ENCODE measurements at places on chromosomes 2 and 18.
A peak's percentile ranks its signal among the peaks of the same experiment; 100 is the strongest.

- no peak for DNase-seq
Measured at GRCh38 chr2:142724713-142725349, 152.6 kb upstream of the KYNU start.

DNA sequence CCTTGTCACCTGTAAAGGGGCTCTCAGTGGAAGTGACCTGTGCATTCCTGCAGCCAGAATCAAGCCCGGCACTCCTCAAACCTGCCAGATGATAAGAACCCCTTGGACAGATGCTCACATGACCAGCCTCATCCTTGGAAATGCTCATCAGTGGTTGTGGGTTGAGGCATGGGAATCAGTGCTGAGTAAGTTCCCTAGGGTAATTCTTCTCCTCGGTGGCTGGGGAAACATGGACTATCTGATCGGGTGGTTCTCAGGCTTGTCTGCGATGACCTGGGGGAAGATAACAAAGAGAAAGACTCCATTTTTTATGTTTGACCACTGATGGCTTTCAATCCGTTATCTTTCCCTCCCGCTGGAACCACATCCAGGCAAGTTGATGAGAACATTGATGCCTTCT, 84.0 kb downstream of the SPP2 start:
- DNase-seq: no peak

GRCh38 chr2:85705680-85706039, 11.5 kb downstream of the GNLY start:
- DNase-seq: no peak

DNA sequence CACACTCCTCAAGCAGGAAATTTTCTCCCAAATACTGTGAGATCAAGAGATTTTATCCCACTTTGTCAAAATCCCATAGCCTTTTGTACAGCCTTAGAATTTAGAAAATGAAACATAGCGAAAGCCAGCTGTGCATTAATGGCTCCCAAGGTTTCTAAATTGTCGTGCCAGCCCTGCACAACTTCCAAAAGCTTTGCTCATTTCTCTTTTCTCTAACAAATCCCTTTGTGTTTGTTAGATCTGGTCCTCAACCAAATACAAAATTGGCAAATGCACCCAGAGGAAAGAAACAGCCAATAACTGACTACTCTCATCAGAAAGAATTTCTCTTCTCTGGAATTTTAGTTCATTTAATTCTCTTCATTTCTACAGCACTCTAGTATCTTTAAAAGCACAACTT, 361.1 kb downstream of the INSIG2 start:
- DNase-seq: no peak

- no peak for DNase-seq
Measured at GRCh38 chr2:53497020-53497419, 270.6 kb upstream of the CHAC2 start.

GRCh38 chr18:57929922-57930321, 114.1 kb upstream of the NEDD4L start:
- DNase-seq: no peak

DNA sequence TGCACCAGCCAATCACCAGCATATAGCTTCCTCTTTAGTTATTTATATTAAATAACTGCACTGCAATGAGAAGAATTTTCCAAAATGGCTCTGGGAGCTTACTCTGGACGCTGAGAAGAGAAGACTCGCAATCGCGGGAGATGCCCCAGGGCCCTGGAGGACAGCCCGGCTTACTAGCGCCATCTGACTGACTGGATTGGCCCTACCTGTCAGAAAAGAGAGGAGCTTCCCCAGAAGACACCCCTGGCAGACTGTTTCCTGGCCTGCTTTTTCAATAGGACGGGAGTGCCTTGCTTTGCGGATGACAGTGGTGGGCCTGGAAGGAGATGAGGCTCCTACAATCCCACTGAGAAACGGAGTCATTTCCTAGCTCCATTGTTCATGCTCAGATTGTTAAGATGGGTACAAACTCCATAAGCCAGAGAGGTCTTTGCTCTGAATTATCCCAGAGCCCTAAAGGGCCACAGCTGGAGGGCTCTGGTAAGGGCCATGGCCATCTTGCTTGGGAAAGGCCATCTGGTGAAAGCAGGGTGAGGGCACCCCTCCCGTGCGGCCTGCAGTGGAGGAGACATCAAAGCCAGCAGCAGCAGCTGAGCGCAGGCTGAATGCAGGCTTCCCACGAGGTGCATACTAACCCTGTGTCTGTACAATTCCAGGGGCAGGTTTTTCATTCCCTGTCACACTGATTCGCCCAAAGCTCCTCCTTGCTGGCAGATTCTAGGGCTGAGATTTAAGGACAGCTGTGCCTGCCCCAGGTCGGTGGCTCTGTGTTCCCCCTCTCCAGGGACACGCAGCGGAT, 92.1 kb downstream of the GALR1 start:
- DNase-seq: no peak

GRCh38 chr18:10234912-10235660, 219.3 kb upstream of the APCDD1 start:
- DNase-seq: no peak

- peak; percentile 2 for DNase-seq
Measured at GRCh38 chr18:27750014-27750413, 426.9 kb downstream of the CDH2 start.

DNA sequence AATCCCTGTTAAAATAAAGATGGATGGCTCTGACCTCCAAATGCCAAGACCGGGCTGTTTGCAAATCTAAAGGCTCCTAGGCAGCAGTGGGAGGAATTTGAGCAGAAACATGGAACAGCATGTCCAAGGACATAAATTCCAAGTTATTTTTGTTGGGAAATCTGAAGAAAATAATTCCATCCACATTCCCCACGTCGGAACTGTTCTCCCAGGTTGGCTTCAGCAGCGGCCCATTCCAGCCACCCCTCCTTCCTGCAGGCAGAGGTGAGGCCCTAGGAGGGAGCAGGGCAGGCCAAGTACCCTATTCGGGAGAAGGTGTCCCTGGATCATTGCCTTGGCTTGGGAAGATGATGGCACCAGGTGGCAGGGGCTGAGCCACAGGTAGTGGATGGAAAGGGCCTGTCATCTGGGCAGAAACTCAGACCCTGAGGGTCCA, 117.1 kb downstream of the CAPN13 start:
- no peak for DNase-seq

GRCh38 chr2:149832324-149832723, 244.7 kb upstream of the MMADHC start:
- no peak for DNase-seq

DNA sequence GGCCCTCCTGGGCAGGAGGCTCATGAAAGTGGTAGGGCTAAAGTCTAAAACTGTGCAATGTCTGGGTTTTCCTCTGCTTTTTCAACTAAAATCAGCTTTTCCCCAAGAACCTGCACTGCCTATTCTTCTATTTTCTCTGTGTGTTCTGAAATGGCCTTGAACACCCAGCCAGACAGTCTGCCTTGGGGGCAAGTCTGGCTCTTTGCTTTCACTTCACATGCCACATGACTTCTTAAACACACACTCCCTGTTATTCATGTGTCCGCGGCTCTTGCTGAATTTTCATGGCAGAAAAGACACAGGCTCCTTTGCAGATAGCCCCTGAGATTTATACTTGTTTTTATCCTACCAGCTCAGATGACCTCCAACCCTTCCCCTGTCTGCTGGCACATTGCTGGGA, 10.6 kb upstream of the RPIA start:
- DNase-seq: no peak

GRCh38 chr2:10303181-10303693, 533 bp downstream of the HPCAL1 start:
- peak; percentile 28 for DNase-seq

- no peak for DNase-seq
Measured at GRCh38 chr18:78655921-78656320, 323.7 kb upstream of the SALL3 start.

- peak; percentile 24 for DNase-seq
Measured at GRCh38 chr18:41906528-41907146, 48.4 kb upstream of the PIK3C3 start.

DNA sequence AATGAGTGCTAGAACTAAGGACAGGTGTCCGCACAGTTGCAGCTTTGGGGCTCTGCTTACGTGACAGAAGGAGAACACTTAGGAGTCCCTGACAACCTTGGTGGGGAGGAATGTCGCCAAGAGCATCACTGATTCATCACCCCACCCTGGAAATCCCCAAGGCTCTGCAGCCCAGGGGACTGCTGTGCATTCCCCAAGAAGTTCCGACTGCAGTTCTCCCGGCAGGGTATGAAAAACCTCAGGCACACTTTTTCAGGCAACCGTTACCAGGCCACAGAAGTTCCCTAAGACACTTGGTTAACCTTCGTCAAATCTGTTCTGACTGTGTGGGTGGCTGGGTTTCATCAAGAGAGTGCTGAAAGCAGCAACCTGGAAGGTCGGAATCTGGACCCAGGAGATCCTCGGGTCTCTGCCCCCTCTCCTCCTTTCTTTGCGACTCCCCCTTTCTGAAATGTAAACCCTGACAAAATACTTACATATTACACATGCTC, 192.1 kb upstream of the CXCR4 start:
- DNase-seq: no peak

- no peak for DNase-seq
Measured at GRCh38 chr18:59479776-59480175, 120.7 kb upstream of the LMAN1 start.

DNA sequence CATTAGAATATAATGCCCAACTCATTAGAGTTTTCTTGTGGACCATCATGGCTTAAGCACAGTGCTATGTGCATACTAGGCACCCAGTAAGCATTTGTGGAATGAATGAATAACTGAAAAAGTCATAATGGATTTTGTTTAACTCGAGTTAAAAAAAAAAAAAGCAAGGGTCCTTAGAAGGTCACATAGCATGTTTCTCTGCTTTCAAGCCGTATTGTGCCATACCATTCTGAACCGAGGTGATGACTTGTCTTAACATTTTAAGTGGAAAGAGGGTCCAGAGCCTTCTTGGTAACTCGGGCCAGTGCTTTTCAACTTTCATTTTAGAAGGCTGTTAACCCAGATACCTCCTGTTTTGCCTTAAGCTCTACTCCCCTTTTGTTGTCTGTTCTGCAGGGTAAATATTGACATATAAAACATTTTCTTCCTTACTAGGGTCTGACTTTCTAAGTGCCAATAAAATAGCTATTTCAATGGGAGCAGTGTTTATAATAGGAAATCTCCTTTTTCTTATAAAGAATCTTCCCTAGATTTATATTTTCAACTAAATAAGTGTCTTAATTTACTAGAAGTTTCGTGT, 787 bp upstream of the ADGRF3 start:
- no peak for DNase-seq

DNA sequence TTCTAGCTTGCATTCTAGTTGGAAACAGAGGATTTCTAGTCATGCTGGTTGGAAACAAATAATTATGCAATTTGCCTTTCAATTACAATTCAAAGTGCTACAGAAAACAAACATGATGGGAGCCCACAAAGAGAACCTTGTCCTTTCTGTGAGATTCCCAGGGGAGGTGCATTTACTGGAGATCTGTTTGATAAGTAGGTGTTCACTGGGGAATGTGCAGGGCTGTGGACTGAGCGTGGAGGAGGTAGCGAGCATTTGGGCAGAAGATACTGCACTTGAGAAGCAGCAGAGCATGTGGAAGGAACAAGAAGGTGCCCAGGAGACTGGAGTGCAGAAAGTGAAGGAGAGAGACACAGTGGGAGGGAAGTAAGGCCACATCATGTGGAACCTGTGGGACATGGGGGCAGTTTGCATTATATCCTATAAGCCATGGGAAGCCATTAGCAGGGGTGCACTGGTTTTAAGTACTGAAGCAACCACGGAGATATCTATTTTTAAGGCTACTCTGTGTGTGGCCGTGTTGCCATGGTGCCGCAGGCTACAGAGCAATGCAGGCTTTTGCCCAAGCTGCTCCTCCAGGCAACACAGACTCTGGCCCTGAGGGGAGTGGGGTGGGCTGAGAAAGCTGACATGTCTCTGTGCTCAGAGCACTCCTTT, 154.0 kb downstream of the ANTXR1 start:
- DNase-seq: no peak

DNA sequence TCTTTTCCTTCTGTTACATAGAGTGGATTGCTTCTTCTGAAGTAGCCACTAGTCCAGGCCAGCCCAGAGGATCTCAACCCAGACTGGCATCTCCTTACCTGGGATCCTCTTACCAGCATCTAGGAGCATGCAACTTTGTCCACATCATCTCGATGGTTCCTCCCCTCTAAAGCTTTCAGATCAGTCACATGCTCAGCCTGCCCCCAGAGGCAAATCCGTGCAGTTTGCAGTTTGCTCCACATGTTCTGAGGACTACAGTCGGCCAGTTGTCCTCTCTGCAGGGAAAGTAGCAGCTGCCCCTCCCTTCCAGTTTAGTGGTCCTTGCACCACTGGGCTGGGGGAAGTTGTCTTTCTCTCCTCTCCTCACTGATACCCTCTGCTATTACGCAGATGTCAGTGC, 259.8 kb upstream of the APCDD1 start:
- DNase-seq: no peak

- DNase-seq: no peak
Measured at GRCh38 chr2:223056701-223057418, 4.9 kb downstream of the KCNE4 start.

DNA sequence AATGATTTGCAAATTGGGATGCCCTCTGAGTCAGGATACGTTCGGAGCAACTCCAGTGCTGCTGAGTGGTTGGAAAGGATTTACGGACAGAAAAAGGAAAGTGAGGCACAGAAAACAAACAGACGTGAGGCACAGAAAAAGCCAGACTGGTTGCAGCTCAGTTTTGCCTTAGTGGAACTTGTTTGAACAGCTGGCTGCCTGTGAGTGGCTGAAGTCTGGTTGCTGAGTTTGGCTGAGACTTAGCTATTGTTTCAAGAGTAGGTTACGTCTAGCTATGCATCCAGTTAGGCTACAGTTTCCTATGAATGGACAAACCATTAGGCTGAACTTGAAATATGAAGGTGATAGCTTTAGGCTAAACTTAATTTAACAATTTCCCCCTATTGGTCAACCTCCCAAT, 256.6 kb downstream of the VAPA start:
- DNase-seq: no peak

DNA sequence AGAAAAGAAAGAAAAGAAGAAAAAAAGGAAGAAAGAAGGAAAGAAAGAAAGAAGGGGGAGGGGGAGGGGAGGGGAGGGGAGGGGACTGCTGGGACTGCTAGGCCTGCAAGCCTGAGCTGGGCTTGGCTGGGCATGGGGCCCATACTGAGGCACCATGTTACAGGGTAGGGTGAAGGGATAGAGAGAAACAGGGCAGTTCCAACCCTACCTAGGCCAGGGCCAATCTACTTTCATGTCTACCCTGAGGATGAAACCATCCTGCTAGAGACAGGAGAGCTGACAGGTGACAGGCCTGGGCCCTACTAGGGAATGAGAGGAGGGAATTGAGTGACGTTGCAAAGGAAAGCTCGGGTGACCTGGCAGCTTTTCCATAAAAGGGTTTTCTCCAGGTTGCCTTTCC, 41.7 kb downstream of the TEX44 start:
- DNase-seq: no peak

Measured in NCI-H1694 treated with DMSO at 0.1 percent for 48 hours (cell line).